HepG2 (cell line): ENCODE measurements at places on chromosomes 11 and 22. TPM values are rescaled to one million over a fixed set of nuclear protein-coding genes. Genes with fewer than 3 reads are reported as not detected.

The OR10D3 gene
- polyA plus RNA-seq: not detected in 2 replicates

The SERHL2 gene
- polyA plus RNA-seq: 1.8 and 3.3 TPM in 2 replicates

The RASSF10 gene
- not detected in 2 replicates for polyA plus RNA-seq

The UPB1 gene
- polyA plus RNA-seq: 0.38 and 0.59 TPM in 2 replicates

The MEI1 gene
- polyA plus RNA-seq: 1.9 and 2.7 TPM in 2 replicates

The LMO1 gene
- polyA plus RNA-seq: not detected in 2 replicates

The TRIM51 gene
- not detected in 2 replicates for polyA plus RNA-seq

The CD81 gene
- not detected in 2 replicates for polyA plus RNA-seq

The RAB36 gene
- polyA plus RNA-seq: 0.86 and 1.0 TPM in 2 replicates

The OR4D11 gene
- not detected in 2 replicates for polyA plus RNA-seq

The PITPNM1 gene
- polyA plus RNA-seq: 8.2 and 9.4 TPM in 2 replicates

The CPT1B gene
- polyA plus RNA-seq: 19.5 and 26.5 TPM in 2 replicates

The STK33 gene
- polyA plus RNA-seq: 1.9 and 2.7 TPM in 2 replicates

The PKDREJ gene
- polyA plus RNA-seq: 0.01 TPM in 1 of 2 replicates, not detected in the other

The GLYATL1 gene
- 0.17 TPM in 2 replicates for polyA plus RNA-seq

The ANGPTL5 gene
- polyA plus RNA-seq: not detected in 2 replicates

The GPR83 gene
- polyA plus RNA-seq: 0.11 and 0.26 TPM in 2 replicates

The TSPAN32 gene
- polyA plus RNA-seq: 0.39 and 0.70 TPM in 2 replicates

The CD248 gene
- polyA plus RNA-seq: 0.20 and 0.25 TPM in 2 replicates

The IGSF9B gene
- not detected in 2 replicates for polyA plus RNA-seq

The POU2AF2 gene
- polyA plus RNA-seq: 0.11 and 0.12 TPM in 2 replicates

The ENTHD1 gene
- polyA plus RNA-seq: not detected in 2 replicates

The CDC45 gene
- polyA plus RNA-seq: 11.0 and 14.4 TPM in 2 replicates

The CCS gene
- 25.4 and 34.7 TPM in 2 replicates for polyA plus RNA-seq

The TBX10 gene
- 1.7 and 3.1 TPM in 2 replicates for polyA plus RNA-seq

The OR52A1 gene
- not detected in 2 replicates for polyA plus RNA-seq

The ZNF280A gene
- 1.1 and 1.4 TPM in 2 replicates for polyA plus RNA-seq

The MMP7 gene
- polyA plus RNA-seq: 0.17 and 0.29 TPM in 2 replicates

The HDAC10 gene
- 14.9 and 19.7 TPM in 2 replicates for polyA plus RNA-seq

The KBTBD4 gene
- polyA plus RNA-seq: 8.5 and 10.4 TPM in 2 replicates

The RFPL3 gene
- polyA plus RNA-seq: not detected in 2 replicates
